ENCODE measurements at places on chromosomes 2 and 18.

- DNase-seq, result no peak
These were observed 78.5 kb downstream of the PTPN4 start for GRCh38 chr2:119838179-119838578.

DNA sequence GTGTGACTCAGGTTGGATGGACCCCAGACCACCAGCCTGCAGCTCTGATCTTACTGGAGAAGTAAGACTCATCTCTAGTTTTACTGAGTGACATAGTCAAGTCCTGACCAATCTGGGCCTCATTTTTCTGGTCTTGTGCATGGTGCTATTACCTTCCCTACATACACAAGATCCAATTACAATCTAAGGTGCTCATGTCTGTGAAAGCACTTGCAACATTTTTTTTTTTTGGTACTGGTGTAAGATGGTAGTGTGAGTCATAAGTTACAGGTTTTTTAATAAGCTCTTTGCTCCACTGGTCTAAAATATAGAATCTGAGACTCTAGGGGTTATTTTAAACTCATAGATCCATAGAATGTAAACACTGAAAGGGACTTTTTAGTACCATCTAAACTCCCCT is 117.3 kb upstream of the EFEMP1 start:
- DNase-seq, result no peak

GRCh38 chr18:23918395-23919032 is 96.0 kb upstream of the TTC39C start:
- DNase-seq, result no peak

DNA sequence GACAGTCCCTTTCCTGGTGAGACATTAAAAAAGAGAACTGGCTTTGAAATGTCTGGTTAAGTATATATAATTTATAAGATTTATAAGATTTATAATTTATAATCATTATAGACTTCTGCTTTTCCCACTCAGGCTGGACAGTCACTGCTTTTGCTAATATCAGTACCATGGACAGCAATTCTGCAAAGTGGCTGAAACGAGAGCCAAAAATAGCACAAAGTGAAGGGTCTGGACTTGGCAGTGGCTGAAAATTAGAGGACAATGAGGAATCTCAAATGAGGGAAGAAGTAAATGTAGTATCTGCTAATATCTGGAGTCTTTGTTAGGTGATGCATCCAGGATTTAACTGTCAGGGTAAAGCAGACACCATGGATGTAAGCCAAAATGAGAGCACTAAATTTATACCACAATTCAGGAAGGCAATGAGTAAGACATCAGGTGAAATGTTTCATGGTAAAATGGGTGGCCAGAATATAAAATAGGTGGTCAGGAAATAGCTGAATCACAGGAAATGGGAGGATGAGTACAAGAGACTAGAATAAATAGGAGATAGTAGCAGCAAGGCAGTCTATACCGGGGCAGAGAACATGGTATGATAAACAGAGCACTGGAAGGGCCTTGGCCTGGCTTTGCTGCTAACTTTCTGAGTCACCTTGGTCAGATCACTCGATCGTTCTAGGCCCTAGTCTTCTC is 39.6 kb upstream of the BOD1L2 start:
- DNase-seq, result no peak

DNA sequence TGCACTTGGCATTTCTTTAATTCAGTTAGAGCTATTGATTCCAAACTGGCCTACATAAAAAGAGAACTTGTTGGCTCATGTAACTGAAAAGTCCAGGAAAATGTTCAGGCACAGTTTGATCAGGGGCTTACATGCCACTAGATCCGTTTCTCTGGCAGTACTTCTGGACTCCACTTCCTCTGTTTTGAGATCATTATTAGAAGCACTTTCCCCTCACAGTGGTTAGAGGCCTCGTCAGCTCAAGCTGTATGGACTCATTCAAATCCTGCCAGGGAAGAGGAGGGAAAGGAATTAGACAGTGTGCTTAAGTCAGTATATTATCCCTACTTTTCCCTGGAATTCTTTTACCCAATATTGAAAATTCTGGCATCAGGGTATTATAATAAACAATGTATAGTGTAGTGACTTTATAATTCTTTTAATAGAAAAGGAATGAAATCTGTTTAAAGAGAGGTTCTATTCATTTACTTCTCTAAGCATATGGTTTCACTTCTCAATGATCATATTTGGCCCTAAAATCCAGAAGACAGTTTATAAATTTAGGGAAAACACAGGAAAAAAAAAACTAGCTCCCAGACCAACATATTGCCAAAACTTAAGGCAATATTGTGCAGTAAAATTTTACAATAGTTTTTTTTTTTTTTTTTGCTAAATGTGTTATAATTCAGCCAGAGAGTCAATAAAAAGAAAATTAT is 92.0 kb downstream of the ARMC9 start:
- DNase-seq, result no peak

DNA sequence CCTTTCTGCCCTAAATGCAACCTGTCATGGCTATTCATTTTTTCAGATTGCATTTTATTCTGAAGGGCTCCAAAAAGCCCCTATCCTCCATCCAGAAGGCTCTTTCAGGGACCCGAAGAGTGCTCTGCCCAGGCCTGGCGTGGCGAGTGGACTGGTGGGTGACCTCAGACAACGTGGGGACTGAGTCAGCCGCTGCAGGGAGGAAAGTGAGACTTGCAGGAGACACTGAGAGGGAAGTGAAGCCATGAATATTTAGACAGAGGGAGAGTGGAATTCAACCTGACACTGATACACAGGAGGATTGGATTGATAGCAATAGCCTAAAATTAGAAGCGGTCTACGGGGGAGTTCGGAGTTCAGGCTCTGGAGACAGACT is 63.6 kb upstream of the SIX2 start:
- DNase-seq, result no peak

Measured in AG09319 (cell line).